Stimulated activated CD8-positive, alpha-beta memory T cell treated with anti-CD3 and anti-CD28 coated beads, Interleukin-7, amount 100 ng/mL, for 48 hours (primary cell): ENCODE measurements at places on chromosomes 12 and 14.

DNA sequence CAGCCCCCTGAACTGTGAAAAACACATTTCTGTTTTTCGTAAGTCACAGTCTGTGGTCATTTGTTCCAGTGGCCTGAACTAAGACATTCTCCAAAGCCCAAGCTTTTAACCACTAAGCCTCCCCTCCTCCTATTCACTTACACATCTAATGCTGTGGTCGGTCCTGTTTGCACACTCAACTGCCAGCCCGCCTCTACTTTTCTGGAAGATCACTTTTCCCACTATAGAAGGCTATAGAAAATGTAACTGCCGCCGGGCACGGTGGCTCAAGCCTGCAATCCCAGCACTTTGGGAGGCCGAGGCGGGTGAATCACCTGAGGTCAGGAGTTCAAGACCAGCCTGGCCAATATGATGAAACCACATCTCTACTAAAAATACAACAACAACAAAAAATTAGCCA, 524.7 kb upstream of the TMEM132C start:
- DNase-seq, result no peak

GRCh38 chr14:96901227-96901626, 104.0 kb downstream of the VRK1 start:
- DNase-seq, result no peak

DNA sequence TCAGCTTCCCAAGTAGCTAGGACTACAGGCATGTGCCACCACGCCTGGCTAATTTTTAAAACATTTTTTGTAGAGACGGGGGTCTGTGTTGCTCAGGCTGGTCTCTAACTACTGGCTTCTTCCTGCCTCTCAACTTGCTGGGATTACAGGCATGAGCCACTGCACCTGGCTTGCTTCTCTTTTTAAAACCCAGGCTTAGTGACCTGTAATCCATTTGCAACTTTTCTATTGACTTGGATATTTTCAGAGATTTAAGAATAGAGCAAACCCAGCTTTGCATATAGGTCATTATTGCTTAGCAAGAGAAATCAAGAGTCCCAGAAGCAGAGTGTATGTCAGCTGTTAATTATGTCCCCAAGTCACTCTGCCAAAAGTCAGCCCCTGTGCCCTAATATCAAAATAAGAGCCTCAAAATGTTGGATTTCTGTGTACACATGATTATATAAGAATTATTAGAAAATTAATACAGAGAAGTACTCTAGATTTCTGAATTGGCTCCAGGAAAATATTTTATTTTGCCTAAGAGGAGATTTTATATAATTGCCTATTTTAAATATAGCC, 24.9 kb downstream of the TCP11L2 start:
- no peak for DNase-seq

DNA sequence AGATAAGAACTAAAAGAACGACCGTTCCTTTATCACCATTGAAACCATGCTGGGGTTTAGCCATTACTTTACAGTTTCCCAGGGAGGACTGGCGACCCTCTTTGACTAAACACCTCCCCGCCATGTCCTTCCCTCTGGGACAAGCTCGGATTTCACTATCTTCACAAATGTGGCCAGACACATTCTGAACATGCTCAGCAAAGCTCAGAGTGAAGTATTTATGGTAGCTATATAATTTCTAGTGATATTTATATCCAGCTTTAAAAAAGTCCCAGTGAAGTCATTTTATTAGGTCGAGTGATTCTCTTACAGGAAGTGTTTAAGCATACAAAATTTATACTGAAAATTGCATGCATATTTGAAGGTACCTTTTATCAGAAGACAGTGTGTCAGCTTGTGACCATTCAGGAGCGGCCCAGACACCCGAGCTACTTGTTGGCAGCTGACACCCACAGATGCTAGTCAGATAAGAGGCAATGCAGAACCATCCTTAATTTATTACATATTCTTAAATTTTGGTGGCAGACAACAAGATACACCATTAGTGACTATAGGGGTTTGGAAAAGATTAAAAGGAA, 36.8 kb downstream of the NIN start:
- DNase-seq, result no peak

GRCh38 chr14:45332360-45332988, 79.5 kb upstream of the MIS18BP1 start:
- DNase-seq, result no peak

- DNase-seq, result no peak
Measured at GRCh38 chr12:62703011-62703380, 232.0 kb downstream of the PPM1H start.

- no peak for DNase-seq
Measured at GRCh38 chr12:48110691-48111311, 4.9 kb upstream of the SENP1 start.

DNA sequence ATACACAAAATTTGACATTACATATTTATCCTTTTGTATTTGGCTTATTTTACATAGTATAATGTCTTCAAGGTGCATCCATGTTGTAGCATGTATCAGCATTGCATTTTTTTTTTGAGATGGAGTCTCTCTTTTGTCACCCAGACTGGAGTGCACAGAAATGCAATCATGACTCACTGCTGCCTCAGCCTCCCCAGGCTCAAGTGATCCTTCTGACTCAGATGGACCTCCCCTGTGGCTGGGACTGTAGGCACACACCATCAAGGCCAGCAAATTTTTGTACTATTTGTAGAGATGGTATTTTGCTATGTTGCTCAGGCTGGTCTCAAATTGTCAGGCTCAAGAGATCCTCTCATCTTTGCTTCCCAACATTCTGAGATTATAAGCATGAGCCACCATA, 214.4 kb upstream of the ALG10B start:
- DNase-seq, result no peak

DNA sequence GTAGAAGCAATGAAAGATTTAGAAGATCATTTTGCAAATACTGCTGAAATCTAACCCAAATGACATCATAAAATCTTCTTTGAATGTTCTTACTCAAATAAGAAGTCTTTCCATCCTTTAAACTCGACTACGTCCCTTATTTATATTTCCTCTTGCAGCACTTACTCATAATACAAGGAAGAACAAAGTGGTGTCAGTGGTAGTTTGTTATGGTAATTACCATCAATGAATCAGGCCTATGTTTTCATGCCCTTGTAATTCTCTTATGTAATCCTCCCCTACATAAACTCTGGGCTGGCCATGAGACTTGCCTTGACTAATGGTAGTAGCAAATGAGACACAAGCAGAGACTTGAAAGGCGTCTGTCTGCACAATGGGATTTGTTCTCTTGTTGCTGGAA, 17.0 kb downstream of the EEA1 start:
- no peak for DNase-seq

- DNase-seq, result no peak
Measured at GRCh38 chr14:104435147-104436046, 144.2 kb upstream of the C14orf180 start.

DNA sequence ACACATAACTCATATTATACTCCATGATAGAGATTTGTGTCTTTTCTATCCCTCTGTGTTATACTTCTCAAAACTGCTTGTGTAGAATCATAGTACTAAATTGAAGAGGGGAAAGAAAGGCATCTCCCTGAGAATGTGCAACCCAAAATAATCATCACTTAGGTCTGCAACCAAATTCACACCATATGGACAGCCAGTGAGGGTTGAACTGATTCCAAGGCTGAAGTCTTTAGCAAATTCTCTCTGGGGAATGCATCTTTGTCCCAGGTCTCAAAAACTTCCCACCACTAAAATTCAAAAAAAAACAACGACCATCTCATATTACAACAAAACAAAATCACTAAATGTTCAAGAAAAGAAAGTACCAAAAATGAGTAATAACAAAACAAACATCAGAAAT, 11.0 kb downstream of the ZFC3H1 start:
- DNase-seq, result no peak

- no peak for DNase-seq
Measured at GRCh38 chr14:49926803-49927202, 33.9 kb downstream of the ARF6 start.

- DNase-seq, result no peak
Measured at GRCh38 chr14:33946679-33947476, 4.0 kb downstream of the EGLN3 start.

DNA sequence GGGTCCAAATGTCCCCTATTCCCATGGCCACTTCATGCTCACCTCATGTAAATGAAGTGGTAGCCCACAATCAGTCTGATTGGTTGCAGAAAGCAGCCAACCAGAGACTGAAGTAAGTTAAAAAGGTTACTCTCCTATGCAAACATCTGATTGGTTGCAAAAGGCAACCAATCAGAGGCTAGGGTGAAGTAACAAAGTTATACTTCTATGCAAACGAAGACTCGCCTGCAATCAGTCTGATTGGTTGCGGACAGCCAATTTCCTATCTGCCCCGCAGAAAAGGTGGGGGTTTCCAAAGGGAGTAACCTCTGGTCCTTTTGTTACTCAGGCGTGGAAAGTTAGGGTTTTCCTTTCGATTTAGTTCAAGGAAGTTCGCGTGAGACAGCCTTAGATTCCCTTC, 208.1 kb upstream of the NEDD1 start:
- DNase-seq, result no peak

DNA sequence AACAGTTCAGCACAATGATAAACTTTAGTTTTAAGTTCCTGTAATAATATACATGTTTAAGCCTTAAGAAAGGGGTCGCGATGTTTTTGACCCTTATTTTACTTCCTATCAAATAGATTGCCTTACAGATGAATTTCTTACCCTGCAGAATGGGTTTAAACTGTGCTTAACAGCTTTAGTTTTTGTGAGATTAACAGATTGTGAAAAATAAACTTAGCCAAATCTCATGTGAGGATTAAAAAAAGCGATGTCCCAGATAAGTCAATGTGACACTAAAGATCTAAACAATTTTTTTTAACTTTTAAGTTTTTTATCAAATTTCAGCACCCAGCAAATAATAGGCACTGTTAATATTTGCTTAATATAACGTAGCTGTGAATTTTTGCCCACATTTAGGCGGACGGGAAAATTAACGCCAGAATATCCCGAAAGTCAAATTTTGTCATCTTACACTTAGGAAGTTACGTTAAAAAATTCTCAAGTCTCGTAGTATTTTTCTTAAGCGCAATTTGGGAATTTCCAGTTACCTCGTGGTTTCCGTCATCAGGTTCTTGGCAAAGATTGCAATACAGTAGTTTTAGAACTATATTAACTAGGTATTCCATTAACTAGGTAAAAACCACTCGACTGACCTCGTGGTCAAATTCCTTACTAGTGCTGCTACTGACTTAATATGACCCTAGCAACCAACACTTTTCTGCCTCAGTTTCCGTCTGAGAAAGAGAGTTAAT, 1.2 kb downstream of the HNRNPC start:
- DNase-seq, result no peak

DNA sequence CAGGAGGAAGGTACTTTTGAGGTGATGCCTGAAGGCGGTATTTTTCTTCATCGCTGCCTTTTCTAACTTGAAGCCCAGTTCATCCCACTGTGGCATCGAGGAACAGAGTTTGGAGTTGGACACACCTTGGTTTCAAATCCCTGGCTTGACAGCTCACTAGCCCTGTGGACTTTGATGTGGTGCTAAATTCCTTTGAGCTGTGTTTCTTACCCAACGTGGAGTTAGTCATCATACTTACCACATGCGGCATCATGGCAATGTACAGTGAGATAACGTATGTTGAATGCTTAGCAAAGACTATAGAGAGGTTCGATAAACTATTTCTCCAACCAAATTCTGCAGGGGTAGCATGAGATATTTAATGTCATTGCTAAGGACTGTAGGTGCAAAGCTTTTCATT, 3.4 kb downstream of the PLEKHG3 start:
- no peak for DNase-seq

DNA sequence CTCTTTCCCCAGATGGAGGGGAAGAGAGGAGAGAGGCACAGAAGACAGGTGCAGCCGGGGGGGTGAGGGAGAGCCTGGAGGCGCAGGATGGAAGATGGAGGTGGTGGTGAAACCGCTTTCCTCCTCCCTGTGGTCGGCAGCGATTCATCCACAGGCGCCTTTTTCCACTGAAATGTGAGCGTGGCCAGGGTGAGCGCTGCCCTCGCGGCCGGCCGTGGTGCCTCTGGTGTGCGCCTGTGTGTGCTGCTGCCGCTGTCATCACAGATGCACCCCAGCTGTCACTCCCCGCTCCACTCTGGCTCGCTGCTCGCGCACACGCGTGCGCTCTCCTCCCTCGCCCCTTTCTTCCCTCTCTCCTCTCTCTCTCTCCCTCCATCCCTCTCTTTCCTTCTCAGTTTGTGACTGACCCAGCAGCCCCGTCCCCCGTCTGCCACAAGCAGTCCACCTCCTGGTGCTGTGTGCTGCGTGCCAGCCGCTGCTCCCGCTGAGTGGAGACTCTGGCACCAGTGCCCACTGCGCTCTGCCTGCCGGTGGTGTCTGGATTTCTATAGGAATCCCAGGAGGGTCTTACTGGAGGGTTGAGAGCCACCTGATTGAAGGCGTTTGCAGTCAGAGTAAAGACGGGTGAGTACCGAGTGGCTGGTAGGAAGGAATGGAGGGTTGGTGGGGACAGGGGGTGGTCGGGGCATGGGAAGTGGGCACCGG, at the start of gene LRTM2:
LRTM2 (plus strand) TSS at position 375 of the 705 bp plus-strand sequence. CDS start 7,584 bp downstream, outside the sequence.
- DNase-seq, result no peak

DNA sequence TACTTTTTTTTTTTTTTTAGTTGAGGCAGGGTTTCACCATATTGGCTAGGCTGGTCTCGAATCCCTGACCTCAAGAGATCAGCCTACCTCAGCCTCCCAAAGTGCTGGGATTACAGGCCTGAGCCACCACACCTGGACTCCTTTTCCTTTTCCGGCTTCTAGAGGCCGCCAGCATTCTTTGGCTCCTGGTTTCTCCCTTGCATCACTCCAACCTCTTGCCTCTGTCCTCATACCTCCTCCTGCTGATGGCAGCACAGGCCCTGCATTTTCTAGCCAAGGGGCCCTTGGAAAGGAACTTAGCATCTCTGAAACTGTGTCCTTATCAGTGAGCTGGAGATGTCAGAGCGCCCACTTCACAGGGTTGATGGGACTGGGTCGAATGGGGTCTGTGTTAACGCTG, 53.3 kb downstream of the MAP1LC3B2 start:
- DNase-seq, result no peak

DNA sequence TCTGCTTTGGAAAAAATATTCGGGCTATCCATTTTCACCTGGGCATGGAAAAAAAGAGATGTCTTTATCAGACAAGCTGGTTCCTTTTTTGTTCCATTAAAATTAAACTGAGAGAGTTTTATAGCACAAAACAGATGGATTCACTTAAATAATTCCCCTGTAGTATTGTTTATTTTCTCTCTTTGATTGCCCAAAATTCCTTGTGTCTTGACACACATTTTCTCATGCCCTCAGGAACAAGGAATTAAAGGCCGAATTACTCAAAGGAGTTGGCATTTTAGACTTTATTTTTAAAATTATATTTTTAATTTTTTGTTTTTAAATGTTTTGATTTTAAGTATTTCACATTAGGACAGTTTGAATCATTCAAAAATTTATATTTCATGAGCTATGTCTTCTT, 69.6 kb upstream of the SLCO1C1 start:
- no peak for DNase-seq
